ENCODE measurements at places on chromosomes 3 and 15. TPM values are rescaled to one million over a fixed set of nuclear protein-coding genes. Genes with fewer than 3 reads are reported as not detected.

The SI gene
- total RNA-seq, result not detected

The GOLGA8T gene
- 0.19 TPM for total RNA-seq

The FEZF2 gene
- total RNA-seq, result not detected

The TPRG1 gene
- total RNA-seq, result 25.3 TPM

The IL5RA gene
- 0.77 TPM for total RNA-seq

The ZNF106 gene
- 66.2 TPM for total RNA-seq

Data from activated T-cell treated with anti-CD3 and anti-CD28 coated beads, Interleukin-2, amount 50 U/mL, for 72 hours (primary cell).